Neural crest cell (in vitro differentiated cells): ENCODE measurements at places on chromosomes 4 and X. TPM values are rescaled to one million over a fixed set of nuclear protein-coding genes. Genes with fewer than 3 reads are reported as not detected.

DNA sequence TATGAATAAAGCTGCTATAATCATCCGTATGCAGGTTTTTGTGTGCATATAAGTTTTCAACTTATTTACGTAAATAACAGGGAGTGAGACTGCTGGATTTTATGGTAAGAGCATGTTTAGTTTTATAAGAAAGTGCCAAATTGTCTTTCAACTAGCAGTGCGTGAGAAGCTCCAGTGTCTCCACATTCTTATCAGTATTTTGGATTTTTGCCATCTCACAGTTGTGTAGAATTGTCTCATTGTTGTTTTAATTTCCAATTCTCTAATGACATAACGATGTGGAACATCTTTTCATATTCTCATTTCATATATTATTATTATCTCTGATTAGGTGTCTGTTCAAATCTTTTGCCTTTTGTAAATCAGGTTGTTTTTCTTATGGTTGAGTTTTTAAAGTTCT, 49.0 kb upstream of the WDR17 start:
- no peak overlapping the region for H3K4me3 ChIP-seq
- no peak overlapping the region for H3K27ac ChIP-seq
- H3K4me1 ChIP-seq, result no peaks in the 10 kb centered on the region
- no peak for DNase-seq
- no peaks in the 10 kb centered on the region for H3K36me3 ChIP-seq
- no peaks in the 10 kb centered on the region for H3K27me3 ChIP-seq

- no peak for DNase-seq
- H3K27me3 ChIP-seq, result no peaks in the 10 kb centered on the region
- H3K4me1 ChIP-seq, result no peaks in the 10 kb centered on the region
- H3K4me3 ChIP-seq, result no peak overlapping the region
- H3K36me3 ChIP-seq, result no peaks in the 10 kb centered on the region
- H3K27ac ChIP-seq, result no peak overlapping the region
Observed at GRCh38 chr4:31768756-31769155, 1048.6 kb downstream of the PCDH7 start.

GRCh38 chr4:93030670-93031069, 726.9 kb downstream of the GRID2 start:
- H3K27ac ChIP-seq, result no peak overlapping the region
- H3K27me3 ChIP-seq, result no peaks in the 10 kb centered on the region
- H3K4me3 ChIP-seq, result no peak overlapping the region

DNA sequence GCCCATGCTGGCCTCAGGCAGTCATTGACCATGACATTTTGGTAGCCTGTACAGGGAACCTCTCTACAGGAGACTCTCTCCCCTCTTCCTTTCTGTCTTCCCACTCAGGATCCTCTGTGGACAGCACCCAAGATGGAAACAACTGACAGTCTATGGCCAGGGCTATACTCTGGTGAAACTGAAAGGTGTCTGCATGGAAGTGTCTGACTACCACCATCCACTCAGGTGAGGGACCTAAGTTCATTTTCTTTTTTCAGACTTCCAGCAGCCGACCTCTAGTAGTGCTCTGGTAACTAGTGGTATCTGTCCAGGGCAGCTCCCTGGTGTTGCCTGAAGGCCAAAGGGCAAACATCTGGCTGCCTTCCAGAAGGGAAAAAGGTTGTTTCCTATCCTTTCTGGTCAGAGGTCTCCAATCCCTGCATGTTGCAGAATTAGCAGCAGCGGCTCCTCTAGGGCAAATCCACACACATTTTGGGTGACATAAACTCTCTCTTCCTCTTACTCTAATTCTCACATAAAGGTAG, 804.5 kb downstream of the C4orf33 start:
- DNase-seq, result no peak
- H3K27ac ChIP-seq, result no peak overlapping the region
- no peaks in the 10 kb centered on the region for H3K4me1 ChIP-seq

DNA sequence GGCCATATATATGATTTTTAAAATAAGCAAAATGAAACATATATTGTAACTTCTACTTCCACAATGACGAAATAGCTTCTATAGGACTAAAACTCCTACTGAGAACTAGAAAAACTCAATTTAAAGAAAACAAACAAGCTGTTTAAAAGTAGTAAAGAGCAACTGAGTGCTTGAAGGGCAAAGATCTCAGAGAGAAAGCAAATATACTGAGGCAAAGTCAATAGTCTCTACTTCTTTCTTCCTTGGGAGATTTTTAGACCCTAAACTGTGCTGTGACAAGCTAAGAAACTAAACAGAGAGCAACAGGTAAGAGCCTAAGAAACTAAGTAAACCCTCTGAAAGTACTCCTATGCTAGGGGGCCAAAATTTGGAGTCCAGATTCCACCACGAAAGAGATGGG, 8.6 kb downstream of the RCHY1 start:
- no peak overlapping the region for H3K4me3 ChIP-seq
- no peak overlapping the region for H3K27ac ChIP-seq
- no peak for DNase-seq
- H3K27me3 ChIP-seq, result no peaks in the 10 kb centered on the region

DNA sequence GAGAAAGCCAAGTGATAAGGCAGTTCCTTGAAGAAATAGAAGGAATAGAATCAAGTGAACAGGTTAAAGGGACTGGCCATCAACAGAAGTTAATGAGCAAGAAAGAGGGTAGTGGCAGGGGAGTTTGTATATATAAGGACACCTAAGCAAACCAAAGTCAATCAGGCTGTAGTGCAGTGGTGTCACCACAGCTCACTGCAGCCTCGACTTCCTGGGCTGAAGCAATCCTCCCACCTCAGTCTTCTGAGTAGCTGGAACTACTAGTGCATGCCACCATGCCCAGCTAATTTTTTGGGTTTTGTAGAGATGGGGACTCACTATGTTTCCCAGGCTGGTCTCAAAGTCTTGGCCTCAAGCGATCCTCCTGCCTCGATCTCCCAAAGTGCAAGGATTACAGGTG, 15.9 kb downstream of the ACOT9 start:
- peaks cover 6% of the 10 kb centered on the region for H3K4me1 ChIP-seq
- no peak overlapping the region for H3K27ac ChIP-seq
- H3K4me3 ChIP-seq, result no peak overlapping the region
- H3K27me3 ChIP-seq, result no peaks in the 10 kb centered on the region
- peaks cover 38% of the 10 kb centered on the region for H3K36me3 ChIP-seq
- DNase-seq, result no peak

GRCh38 chr4:81130569-81130968, 84.5 kb downstream of the PRKG2 start:
- H3K4me1 ChIP-seq, result no peaks in the 10 kb centered on the region
- H3K27me3 ChIP-seq, result no peaks in the 10 kb centered on the region
- no peak overlapping the region for H3K27ac ChIP-seq

- H3K27ac ChIP-seq, result no peak overlapping the region
- no peaks in the 10 kb centered on the region for H3K27me3 ChIP-seq
- H3K4me3 ChIP-seq, result no peak overlapping the region
- H3K4me1 ChIP-seq, result no peaks in the 10 kb centered on the region
- no peaks in the 10 kb centered on the region for H3K36me3 ChIP-seq
Observed at GRCh38 chr4:69823048-69823447, 36.9 kb downstream of the SULT1E1 start.

- H3K27ac ChIP-seq, result no peak overlapping the region
- no peak for DNase-seq
- no peaks in the 10 kb centered on the region for H3K27me3 ChIP-seq
- H3K4me3 ChIP-seq, result no peak overlapping the region
- H3K36me3 ChIP-seq, result no peaks in the 10 kb centered on the region
Observed at GRCh38 chr4:131644619-131645018, 1504.5 kb upstream of the PCDH10 start.

- H3K4me1 ChIP-seq, result peaks cover 45% of the 10 kb centered on the region
Observed at GRCh38 chr4:54101190-54102041, 1.5 kb downstream of the GSX2 start.

DNA sequence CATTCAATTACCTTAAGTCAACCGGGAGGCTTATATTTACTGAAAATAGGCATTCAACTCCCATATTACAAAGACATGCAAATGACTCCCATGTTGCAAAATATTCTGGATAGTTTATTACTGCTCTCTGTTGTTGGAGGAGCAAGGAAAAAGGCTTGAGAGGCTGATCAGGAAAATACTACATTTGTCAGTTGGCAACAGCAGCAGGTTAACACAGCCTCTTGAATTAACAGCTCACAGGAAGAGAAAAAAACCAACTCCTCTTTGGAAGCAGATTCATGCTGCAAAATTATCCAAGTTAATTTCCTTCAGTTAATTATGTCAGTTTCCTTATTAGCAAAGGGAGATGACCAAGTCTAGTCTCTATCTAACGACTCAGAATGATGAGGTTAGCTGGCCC, 238.9 kb downstream of the MAML3 start:
- H3K36me3 ChIP-seq, result no peaks in the 10 kb centered on the region
- DNase-seq, result no peak
- H3K27ac ChIP-seq, result no peak overlapping the region
- H3K4me3 ChIP-seq, result no peak overlapping the region
- H3K4me1 ChIP-seq, result peaks cover 41% of the 10 kb centered on the region

GRCh38 chr4:84385203-84385602, 113.9 kb downstream of the NKX6-1 start:
- peaks cover 21% of the 10 kb centered on the region for H3K4me1 ChIP-seq
- H3K27me3 ChIP-seq, result peaks cover 81% of the 10 kb centered on the region
- no peaks in the 10 kb centered on the region for H3K36me3 ChIP-seq
- DNase-seq, result no peak
- H3K27ac ChIP-seq, result no peak overlapping the region
- H3K4me3 ChIP-seq, result no peak overlapping the region

GRCh38 chr4:172243551-172243950, 430.3 kb downstream of the GALNTL6 start:
- no peak for DNase-seq
- no peak overlapping the region for H3K4me3 ChIP-seq
- H3K36me3 ChIP-seq, result no peaks in the 10 kb centered on the region
- H3K4me1 ChIP-seq, result peaks cover 4% of the 10 kb centered on the region

- no peaks in the 10 kb centered on the region for H3K4me1 ChIP-seq
- H3K27ac ChIP-seq, result no peak overlapping the region
- no peak overlapping the region for H3K4me3 ChIP-seq
- no peaks in the 10 kb centered on the region for H3K36me3 ChIP-seq
- DNase-seq, result no peak
Observed at GRCh38 chrX:118324588-118324987, 21.3 kb upstream of the WDR44 start.

- no peaks in the 10 kb centered on the region for H3K36me3 ChIP-seq
- H3K4me3 ChIP-seq, result no peak overlapping the region
- H3K27me3 ChIP-seq, result no peaks in the 10 kb centered on the region
- no peak for DNase-seq
Observed at GRCh38 chr4:159765382-159765781, 662.5 kb downstream of the RAPGEF2 start.

DNA sequence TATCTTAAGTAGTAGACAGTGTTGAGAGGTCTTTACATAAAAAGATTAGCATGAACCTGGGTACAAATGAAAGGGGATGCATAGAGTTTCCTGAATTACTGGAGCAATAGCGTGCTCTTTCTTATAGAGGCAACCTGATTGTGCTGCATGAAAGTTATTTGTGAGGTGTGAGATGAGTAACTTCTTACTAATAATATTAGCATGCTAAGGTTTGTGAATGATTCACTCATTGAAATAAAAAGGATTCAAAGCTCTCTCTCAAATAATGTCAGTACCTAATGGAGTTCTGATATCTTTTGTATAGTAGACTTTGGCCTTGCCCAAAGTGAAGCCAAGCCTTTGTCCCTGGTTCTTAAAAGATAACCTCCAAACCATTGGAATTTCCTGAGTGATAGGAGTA, 131.0 kb upstream of the CXXC4 start:
- no peak overlapping the region for H3K4me3 ChIP-seq
- no peaks in the 10 kb centered on the region for H3K4me1 ChIP-seq
- no peaks in the 10 kb centered on the region for H3K27me3 ChIP-seq
- no peaks in the 10 kb centered on the region for H3K36me3 ChIP-seq
- DNase-seq, result no peak

- H3K27ac ChIP-seq, result no peak overlapping the region
- no peaks in the 10 kb centered on the region for H3K27me3 ChIP-seq
- H3K36me3 ChIP-seq, result no peaks in the 10 kb centered on the region
- no peaks in the 10 kb centered on the region for H3K4me1 ChIP-seq
- DNase-seq, result no peak
Observed at GRCh38 chr4:71210823-71211222, 128.0 kb upstream of the SLC4A4 start.

GRCh38 chr4:55172694-55173287, 47.4 kb upstream of the KDR start:
- no peaks in the 10 kb centered on the region for H3K27me3 ChIP-seq
- DNase-seq, result no peak
- peak overlapping the region; percentile 29 for H3K27ac ChIP-seq
- H3K36me3 ChIP-seq, result no peaks in the 10 kb centered on the region
- no peak overlapping the region for H3K4me3 ChIP-seq

GRCh38 chr4:185202984-185203485, 765 bp downstream of the CFAP97 start:
- H3K4me3 ChIP-seq, result peak overlapping the region; percentile 98
- H3K4me1 ChIP-seq, result peaks cover 31% of the 10 kb centered on the region
- no peaks in the 10 kb centered on the region for H3K36me3 ChIP-seq
- H3K27ac ChIP-seq, result peak overlapping the region; percentile 98
- no peaks in the 10 kb centered on the region for H3K27me3 ChIP-seq

DNA sequence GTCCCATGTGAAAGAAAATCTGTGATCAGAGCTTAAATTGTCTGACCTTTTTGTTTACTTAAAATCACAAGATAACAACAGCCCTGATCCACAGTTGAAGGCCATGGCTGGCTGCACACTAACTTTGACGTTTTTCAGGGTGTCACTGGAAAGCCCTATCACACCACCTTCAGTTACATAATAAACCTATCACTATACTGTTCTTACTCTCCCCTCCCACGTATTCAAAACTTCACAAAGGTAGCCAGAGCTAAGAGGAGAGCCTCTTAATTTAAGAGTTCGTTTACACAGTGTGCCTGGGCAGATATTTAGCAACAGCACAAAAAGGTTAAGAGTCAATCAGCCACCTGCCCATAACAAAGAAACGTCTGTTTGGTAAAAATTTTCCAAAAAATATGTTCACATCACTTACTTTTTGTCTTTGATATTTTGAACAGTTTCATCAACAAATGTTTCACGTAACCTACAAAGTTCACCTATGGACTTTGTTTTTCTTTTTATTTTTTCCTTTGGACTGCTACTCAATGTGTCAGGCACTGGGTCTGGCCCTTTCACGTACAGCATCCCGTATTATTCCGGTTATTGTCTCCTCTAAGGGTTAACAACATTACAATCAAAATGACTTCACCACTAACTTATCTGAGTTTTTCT, 25.0 kb downstream of the RFC1 start:
- H3K4me3 ChIP-seq, result no peak overlapping the region
- H3K36me3 ChIP-seq, result peaks cover 8% of the 10 kb centered on the region
- H3K27ac ChIP-seq, result peak overlapping the region; percentile 88

The PNMA6F gene
- total RNA-seq, result not detected in 2 replicates

The TLR8 gene
- not detected in 2 replicates for total RNA-seq

The PJA1 gene
- 53.3 and 59.5 TPM in 2 replicates for total RNA-seq

The FHIP1A gene
- 0.23 TPM in 1 of 2 replicates, not detected in the other for total RNA-seq

The LPAR4 gene
- 17.3 and 20.1 TPM in 2 replicates for total RNA-seq

The OGT gene
- 121 and 130 TPM in 2 replicates for total RNA-seq

The CNKSR2 gene
- total RNA-seq, result 21.0 and 22.4 TPM in 2 replicates

The TEX11 gene
- total RNA-seq, result not detected in 2 replicates

The WAS gene
- total RNA-seq, result 0.64 and 0.70 TPM in 2 replicates

The GYPE gene
- not detected in 2 replicates for total RNA-seq

The PI4K2B gene
- total RNA-seq, result 10.7 and 11.6 TPM in 2 replicates

The SUV39H1 gene
- total RNA-seq, result 20.4 and 20.8 TPM in 2 replicates
